ENCODE measurements at places on chromosomes 6 and 20.

DNA sequence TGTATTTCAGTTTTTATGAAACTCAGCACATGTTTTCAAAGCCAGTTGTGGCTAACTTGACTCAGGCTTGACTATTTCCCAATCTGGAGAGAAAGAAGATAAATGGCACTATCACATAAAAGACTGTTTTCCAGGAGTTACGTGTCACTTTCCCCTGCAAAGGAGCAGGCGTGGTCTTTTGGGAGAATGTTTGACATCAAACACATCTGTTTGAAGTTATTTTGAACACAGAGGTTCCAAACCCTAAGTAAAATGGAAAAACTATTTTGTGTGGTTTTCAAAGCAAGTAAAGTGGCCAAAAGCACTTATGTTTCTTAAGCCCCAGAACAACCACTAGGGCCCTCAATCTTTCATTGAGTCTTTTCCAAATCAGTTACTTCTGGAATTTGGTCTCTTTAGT lies 89.7 kb downstream of the FOXF2 start:
- DNase-seq, result no peak

GRCh38 chr20:19310541-19310940 lies 98.1 kb downstream of the SLC24A3 start:
- DNase-seq, result no peak

GRCh38 chr6:79764747-79765146 lies 133.6 kb downstream of the SH3BGRL2 start:
- DNase-seq, result no peak

GRCh38 chr6:43773980-43774775 lies 4.2 kb downstream of the VEGFA start:
- DNase-seq, result no peak

GRCh38 chr6:99867026-99867425 lies 127.0 kb downstream of the MCHR2 start:
- DNase-seq, result no peak

DNA sequence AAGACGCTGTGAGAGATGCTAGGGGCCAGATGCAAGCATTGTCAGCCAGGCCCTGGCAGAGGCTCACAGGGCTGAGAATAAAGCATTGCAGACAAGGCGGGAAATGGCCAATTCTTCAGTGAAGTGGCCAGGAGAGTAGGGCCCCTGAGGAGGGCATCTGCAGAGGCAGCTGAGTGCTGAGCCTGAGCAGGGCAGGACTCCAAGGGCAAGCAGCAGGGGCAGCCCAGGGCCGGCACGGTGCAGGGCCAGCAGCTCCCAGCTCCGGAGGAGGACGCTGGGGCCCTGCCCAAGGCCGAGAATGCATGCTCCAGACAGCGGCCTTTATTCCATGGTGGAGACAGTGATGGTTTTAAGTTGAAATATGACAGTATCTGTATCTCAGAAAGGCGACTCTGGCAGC lies 305.5 kb downstream of the FOXC1 start:
- no peak for DNase-seq

DNA sequence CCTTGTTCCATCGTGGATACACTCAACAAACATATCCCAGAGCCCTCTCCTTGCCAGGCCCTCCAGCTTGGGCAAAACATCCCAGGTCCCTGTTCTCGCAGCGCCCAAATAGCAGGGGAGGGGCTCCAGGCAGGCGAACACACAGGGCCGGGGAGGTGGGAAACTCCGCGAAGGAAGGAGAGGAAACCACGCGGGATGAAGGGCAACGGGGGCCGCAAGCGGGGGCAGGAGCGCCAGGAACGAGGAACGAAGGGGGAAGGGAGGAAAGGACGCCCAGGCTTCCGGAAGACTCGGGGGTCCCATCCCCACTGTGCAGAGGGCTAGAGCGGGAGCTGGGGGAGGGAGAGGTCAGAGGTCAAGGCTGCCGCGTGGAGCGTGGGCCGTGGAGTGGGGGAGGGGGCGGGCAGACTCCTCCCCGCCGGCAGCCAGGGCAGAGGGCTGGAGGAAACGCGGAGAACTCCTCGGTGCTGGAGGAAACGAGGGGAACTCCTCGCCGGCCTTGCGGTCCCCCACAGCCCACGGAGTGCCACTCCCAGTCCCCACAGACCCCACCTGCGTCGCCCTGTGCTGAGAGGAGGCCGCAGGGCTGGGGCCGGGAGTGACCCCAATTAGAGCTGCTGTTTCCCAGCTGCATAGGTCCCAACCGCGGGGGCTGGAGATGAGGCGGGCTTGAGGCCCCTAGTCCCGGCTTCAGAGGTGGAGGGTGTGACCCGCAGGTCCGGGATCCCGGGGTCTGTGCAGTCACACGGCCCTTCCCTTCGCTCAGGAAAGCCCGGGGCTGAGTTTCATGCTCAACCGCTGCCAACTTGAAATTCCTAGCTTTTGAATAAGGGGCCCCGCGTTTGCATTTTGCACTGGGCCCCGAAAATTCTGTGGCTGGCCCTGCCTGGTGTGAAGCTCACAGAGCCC lies 1.2 kb upstream of the RBM38 start:
- no peak for DNase-seq

GRCh38 chr20:13325033-13325432 lies 104.0 kb downstream of the ISM1 start:
- no peak for DNase-seq

All from AML-193 (cell line).